Stimulated activated CD8-positive, alpha-beta memory T cell treated with anti-CD3 and anti-CD28 coated beads, Interleukin-2, amount 100 ng/mL, for 1 hour (primary cell): ENCODE measurements at places on chromosomes 1 and 21.

DNA sequence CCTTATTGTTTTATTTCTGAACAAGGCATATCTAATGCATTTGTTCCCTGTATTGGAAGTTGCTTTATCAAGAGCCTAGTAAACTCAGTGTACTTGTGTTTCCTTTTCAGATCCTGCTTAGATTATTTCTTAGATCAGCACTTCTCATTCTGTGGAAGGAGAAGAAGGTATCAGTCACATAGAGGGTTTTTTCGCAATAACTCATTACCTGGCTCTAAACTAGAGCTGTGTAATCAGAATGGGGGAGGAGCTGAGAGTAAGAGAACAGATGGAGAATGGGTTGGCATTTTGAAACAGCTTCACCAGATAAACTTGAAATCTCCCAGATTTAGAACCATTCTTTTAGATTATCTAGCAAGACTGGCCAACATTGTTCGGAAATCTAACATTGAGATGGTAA, 11.0 kb downstream of the AHCYL1 start:
- no peak for DNase-seq

GRCh38 chr1:157073944-157074685, 25.5 kb downstream of the ETV3L start:
- no peak for DNase-seq

GRCh38 chr1:101964708-101965107, 32.0 kb downstream of the OLFM3 start:
- no peak for DNase-seq

DNA sequence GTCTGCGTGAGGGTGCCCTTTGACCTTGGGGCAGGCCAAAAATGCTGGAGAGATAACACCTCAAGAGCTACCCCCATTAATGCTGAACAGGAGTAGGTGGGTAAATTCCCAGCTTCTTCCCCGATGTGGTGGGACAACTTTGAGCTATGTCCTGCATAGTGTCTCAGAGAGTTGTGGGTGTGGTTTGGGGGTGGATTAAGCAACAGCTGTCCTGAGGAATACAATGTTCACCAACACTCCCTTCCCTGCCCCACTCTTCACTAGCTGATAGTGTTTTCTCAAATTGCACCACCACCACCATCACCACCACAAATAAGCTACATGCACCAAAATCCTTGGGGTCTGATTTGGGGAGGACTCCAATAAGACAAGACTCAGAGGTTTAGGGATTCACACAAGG, 258.4 kb downstream of the HLX start:
- no peak for DNase-seq

DNA sequence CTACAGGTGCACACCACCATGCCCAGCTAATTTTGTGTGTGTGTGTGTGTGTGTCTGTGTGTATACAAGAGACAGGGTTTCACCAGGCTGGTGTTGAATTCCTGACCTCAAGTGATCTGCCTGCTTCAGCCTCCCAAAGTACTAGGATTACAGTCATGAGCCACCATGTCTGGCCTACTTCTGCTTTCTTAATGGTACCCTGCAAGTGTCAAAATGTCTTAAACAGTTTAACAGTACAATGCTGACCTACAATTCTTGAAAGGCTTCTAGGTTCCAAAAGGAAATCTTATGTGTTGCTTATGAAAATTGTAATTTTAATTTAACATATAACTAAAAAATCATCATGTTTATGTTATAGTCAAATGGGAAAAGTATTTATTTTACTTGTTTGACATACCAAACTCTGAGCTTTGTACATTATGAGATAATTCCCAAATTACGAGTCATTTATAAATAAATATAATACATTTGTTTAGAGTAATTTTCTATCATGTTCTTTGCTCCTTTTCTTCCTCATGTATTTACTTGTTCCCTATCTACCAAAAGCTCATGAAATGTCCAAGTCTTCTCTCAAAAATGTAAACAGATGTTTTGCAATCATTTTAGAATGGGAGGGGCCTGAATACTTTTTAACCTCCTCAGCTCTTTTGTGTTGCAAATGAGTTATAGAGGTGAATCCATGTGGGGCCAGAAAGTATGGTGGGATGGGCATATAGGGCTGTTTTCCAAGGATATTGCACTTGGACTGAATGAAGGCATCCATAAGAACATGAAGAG, 8.4 kb upstream of the VCAM1 start:
- DNase-seq, result no peak

DNA sequence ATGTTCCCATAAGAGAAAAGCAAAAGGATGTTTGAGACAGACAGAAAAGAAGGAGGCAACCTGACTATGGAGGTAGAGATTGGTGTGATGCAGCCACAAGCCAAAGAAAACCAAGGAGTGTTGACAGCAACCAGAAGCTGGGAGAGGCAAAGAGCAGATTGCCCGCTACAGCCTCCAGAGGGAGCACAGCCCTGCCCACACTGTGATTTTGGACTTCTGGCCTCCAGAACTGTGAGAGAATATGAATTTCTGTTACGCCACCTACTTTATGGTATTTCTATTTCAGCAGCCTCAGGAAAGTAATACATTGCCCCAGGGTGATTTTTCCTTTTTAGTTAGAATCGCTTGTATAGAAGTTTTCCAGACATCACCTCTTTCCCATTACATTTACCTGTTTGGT, 28.4 kb downstream of the SLAMF6 start:
- DNase-seq, result no peak

- DNase-seq, result no peak
Observed at GRCh38 chr1:192395211-192395610, 78.4 kb downstream of the RGS21 start.

DNA sequence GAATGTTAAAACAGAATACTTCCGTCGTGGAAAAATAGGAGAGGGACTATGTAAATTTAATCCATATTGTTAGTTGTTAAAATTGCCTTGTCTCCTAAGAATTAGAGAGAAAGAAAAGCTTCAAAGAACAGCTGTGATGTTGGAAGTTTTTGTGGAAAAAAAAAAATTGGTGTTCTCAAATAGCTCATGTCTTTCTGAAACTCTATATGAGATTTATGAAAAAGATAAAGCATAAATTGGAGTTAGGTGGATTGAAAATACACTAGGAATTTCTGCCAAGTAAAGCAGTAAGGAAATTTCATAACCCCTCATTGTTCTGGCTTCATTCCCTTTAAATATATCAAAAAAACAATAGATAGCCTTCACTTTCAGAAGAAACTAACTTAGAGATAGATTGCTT, 274.0 kb upstream of the ADAMTS5 start:
- no peak for DNase-seq

DNA sequence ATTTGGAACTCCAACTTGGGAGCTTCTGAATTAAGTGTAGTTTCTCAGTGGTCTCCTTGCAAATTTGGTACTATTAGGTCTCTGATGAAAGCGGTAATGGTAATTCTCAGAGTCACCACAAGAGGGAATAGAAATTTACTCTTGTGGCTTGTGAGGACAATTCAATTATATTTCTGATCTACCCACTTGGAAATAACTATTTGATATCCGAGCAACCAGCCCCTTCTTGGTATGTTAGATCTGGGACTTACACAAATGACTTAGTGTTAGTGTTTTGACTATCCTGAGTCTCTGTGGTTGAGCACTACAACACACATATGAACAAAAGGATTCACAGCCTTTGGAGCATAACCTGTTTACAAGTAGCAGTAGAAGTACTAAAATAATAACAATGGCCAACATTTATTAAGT, 68.1 kb downstream of the RPS6KA1 start:
- DNase-seq, result no peak

- no peak for DNase-seq
Observed at GRCh38 chr1:156571261-156571852, 1.0 kb downstream of the IQGAP3 start.

DNA sequence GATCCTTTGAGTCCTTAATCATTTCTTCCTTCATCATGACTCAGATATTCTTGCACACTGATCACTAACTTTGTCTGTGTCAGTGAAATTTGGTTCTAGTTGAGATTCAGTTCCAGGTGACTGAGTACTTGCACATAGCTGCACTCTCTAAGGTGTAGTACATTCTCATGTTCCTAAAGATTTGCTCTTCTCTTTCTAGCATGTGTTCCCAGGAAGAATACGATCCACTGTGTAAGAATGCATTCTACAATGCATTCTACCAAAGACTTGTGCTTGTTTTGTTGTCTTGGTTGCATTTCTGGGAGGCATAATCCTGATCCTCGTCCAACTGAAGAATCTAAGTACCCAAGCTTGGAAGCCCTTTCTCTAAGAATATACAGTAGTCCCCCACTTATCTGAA, 104.3 kb upstream of the CDC42BPA start:
- no peak for DNase-seq

DNA sequence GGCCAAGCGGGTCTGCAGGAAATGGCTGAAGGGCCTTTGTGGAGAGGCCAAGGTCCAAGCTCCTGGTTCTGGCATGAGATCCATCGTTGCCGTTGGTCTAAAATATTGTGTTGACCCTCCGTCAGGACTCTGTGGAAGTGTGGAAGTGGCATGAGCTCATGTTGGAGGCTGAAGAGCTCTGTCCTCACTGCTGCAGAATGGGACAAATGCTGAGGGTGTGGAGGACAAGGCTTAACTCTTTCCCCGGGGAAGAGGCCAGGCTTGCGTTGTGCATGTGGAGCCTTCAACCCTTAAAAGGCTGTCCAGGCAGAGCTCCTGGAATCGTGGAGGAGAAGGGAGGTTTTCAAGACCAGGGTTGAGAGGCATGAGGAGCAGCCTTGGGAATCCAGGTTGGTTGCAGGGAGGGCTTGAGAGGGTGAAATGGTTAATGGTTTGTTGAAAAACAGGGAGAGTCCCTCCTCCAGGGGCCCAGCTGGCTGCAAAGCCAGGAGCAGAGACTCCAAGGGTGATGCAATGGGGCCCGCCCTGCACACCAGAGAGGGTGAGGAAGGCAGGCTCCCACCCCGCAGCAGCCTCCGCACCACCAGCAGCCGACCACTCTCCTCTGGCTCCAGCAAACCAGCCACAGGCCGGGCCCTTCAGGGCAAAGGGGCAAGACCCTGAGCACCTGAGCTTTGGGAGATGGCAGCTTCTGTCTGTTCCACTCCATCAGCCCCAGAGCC, 6.7 kb upstream of the AHCYL1 start:
- no peak for DNase-seq

DNA sequence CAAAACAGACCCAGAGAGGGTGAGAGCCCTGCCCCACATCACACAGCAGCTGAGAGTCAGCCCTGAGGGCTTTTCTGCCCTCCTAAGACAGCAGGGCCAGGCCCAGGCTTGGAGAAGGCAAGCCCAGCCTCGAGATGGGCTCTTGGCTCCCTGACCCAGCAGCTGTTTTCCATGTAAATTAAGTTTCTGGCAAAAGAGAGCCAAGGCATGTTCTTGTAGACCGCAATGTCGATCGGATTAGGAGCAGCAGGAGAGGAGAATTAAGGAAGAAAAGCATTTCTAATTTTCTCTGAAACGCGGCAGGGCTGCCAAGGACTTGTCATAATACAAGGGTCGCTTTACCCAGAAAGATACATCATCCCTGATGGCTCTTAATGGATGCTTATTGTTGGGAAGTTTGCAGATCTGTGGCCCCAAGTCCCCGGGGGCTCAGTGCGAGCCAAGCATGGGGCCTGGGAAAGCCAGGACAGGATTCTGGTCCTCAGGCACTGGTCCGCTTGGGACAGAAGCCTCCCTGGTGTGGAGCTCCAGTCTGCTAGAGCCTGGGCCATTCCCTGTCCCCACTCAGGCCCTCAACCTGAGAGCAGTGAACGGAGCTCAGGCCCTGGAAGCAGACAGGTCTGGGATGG, 62.8 kb downstream of the DMRTB1 start:
- no peak for DNase-seq

- DNase-seq, result no peak
Observed at GRCh38 chr1:162159515-162159914, 90.0 kb downstream of the NOS1AP start.

GRCh38 chr1:85933961-85934360, 222.6 kb downstream of the COL24A1 start:
- no peak for DNase-seq

GRCh38 chr1:79193211-79194079, 186.9 kb upstream of the ADGRL4 start:
- DNase-seq, result no peak

DNA sequence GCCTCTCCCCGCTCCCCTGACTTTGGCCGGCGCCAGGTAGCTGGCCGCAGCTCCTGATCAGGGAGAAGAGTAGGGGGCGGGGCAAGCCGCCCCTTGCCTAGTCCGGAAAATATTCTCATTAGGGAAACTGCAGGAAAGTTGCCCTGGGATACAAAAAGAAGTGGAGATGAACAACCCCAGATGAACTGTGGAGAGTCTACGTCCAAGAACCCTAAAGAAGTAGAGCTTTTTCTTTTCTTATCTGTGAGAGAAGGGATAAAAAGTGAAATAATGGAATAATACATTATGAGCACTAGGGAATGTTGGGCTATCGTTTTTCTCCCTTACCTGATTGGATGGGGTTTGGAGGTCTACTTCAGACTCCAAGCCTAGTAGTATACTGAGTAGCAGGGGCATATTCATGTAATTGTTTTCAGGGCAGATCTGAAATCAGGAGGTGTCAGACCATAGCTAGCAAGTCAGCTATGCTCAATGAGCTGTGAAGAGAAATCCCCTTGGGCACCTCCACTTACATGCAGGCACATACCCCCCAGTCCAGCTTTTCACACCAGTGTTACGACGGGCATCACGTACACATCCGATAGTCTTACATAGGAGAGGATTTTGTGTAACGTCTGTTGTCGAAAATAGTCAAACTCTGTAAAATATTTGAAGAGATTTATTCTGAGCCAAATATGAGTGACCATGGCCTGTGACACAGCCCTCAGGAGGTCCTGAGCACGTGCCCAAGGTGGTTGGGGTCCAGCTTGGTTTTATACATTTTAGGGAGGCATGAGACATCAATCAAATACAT, 1.7 kb upstream of the DUSP10 start:
- DNase-seq, result no peak

DNA sequence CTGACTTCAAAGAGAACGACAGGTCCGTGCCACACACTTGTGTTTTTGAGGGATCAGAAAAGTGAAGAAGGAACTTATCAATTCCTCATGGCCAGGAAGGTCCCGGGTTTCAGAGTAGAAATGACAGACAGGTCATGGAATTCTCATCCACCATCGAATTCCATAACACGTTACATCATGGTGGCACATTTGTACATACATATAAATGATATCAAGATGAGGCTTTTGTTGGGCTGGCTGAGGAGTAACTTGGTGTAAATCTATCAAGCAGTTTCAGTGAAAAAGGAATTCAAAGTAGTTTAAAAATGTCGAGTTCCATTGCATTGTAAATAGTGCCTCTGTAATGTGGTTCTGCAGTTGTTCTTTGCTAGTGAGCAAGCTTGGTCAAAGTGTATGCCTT, 22.9 kb upstream of the GNPAT start:
- DNase-seq, result no peak

DNA sequence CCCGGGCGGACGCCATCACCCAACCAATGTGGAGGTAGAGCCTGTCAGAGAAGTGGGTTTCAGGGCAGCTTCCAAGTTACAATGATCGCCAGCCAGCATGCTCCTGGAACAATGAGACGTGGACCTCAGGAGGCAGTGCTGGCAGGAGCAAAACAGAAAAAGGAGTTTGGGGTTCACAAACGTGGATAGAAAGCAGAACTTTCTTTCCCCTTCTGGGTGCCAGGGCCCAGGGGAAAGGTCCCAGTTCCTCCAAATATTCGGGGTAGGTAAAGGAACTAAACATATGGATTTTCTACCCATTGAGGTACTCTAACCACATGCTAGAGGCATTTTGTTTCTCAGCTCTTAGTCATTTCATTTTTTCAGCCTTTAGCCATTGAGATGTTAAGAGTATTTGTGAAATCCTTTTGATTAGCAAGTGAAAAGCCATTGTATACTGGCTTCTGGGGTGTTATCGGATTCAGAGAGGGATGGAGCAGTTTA, 488.4 kb upstream of the ADGRL2 start:
- DNase-seq, result no peak

- no peak for DNase-seq
Observed at GRCh38 chr1:15707239-15707925, 23.3 kb downstream of the PLEKHM2 start.

GRCh38 chr1:226875641-226876295, 5.4 kb downstream of the PSEN2 start:
- DNase-seq, result no peak

GRCh38 chr1:156060937-156061636, at the start of gene RAB25:
Gene RAB25, plus strand, starts transcription at chr1:156061160. Its CDS starts 241 bp downstream, at chr1:156061401.
- no peak for DNase-seq
